ENCODE measurements at places on chromosomes 11 and 22. TPM values are rescaled to one million over a fixed set of nuclear protein-coding genes. Genes with fewer than 3 reads are reported as not detected.
A peak's percentile ranks its signal among the peaks of the same experiment; 100 is the strongest.

The FAM168A gene
- 53.1 TPM for total RNA-seq

The KCNJ5 gene
- total RNA-seq = not detected

The RBMXL2 gene
- total RNA-seq = not detected

- H3K4me3 ChIP-seq = no peak overlapping the region
- no peak for DNase-seq
- H3K27me3 ChIP-seq = no peaks in the 10 kb centered on the region
- peak overlapping the region; percentile 16 for H3K27ac ChIP-seq
These were observed 60.5 kb upstream of the UCP3 start for GRCh38 chr11:74069146-74070046.

DNA sequence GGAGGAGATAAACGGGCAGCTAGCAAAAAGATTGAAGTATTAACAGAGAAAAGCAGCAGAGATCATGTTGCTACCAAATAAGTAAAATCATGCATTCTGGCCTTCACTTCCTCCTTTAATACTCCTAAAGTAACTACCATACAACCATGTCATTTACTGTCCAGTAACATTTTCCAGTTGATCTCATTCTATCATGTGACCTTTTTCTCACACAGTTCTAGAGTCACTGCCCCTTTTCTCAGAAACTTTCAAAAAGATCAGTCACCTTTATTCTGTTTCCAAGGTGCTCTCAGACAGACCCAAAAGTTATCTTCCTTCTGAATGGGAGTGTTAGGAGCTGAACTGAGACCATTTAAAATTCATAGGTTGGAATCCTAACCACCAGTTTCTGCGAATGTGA is 984.4 kb downstream of the FAM181B start:
- DNase-seq = no peak
- no peak overlapping the region for H3K27ac ChIP-seq
- H3K4me1 ChIP-seq = no peaks in the 10 kb centered on the region
- H3K27me3 ChIP-seq = peaks cover 16% of the 10 kb centered on the region

GRCh38 chr22:35622191-35622913 is 5.2 kb upstream of the MB start:
- DNase-seq = no peak
- H3K4me1 ChIP-seq = peaks cover 11% of the 10 kb centered on the region
- H3K36me3 ChIP-seq = no peaks in the 10 kb centered on the region
- no peak overlapping the region for H3K27ac ChIP-seq
- no peak overlapping the region for H3K4me3 ChIP-seq

DNA sequence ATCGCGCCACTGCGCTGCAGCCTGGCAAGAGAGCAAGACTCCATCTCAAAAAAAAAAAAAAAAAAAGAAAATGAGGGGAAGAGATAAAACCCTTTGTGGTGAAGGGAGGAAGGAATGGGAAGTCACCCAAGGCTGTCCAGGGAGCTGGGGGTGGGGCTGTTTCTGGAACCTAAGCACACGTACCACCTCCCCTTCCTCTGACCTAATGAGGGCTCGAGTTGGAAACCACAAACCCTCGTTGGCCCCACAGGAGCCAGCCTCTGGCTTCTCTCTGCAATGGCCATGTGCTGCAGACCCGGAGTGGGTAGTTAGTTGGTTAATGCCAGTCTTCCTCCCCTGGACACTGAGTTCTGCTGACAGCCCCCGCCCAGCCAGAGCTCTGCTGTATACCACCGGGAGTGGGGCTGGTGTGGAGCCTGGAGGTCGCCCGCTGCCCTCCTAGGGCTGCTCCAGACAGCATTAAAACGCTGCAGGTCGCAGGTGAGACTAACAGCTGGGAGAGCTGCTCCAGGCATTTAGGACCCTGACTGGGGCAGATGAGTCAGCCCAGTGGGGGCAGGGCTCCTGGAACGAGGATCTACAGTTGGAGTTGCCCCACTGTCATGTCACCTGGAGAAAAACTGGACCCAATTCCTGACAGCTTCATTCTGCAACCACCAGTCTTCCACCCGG is at the start of gene LGALS12:
TSS of gene LGALS12 (plus strand) at position 228 of the 672 bp plus-strand sequence. CDS start at position 603, 375 bp downstream.
- no peaks in the 10 kb centered on the region for H3K36me3 ChIP-seq
- H3K27ac ChIP-seq = no peak within 1 kb of the TSS
- peaks cover 8% of the 10 kb centered on the region for H3K27me3 ChIP-seq
- H3K4me1 ChIP-seq = peaks cover 7% of the 10 kb centered on the region

Measured in osteocyte (in vitro differentiated cells).